ENCODE measurements at places on chromosomes 4 and X.

DNA sequence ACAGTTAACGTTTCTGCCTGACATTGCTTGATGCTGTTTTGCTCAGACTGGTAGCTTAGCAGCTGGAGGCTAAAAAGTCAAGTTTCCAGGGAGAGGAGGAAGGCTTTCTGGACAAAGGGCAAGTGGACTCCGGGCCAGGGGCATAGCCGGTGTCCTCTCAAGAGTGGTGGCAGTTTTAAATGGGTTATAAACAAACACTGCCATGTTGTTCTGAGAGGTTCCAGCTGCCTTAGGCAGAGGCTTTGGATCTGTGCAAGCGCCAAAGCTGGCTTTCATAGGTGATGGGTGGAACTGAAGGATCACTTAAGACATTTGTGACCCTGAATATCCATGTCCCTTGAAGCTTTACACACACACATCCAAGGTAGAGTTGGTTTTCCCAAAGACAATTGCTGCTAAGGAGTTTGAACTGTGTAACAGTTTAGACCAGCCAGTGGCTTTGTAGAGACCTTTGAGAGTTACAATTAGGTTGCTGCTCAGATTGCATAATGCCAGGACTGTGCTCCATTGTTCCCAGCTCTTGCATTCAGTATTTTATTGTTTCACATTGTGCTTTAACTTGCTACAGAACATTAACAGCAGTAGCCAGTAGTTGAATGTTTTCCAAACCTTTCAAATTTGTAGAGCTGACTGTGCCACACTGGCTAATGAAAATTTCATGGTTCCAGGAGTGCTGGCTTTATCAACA, 54.1 kb upstream of the AP1S2 start:
- no peak for DNase-seq

DNA sequence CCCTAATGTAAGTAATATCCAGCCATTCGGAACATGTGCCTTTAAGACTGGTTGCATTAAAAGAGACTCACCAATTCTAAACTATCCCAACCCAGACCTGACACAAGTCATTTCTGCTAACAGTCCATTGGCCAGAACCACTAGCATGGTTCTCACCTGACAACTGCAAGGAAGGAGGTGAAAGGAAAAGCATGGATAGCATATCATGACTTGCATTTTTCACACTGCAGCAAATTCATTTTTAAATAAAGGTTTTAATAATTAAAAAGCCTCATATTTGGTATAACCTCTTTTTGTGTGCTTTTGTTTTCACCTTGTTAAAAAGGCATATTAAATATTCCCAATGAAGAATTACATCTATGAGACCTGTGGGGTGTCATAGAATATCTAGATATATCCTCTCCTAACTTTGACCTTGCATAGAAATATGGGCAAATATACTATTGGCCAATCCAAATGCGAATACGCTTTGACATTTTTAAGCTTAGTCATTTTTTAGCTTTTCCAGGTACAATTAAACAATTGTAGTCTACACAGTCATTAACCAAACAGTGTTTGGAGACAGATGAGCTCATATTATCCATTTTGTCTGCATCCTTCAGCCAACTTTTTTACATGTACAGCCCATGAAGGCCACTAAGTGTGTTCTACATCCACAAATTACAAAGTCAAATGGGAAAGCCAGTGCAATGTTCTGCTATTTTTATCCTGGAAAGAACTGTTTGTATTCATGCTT, 295.3 kb downstream of the PDGFC start:
- DNase-seq: no peak

DNA sequence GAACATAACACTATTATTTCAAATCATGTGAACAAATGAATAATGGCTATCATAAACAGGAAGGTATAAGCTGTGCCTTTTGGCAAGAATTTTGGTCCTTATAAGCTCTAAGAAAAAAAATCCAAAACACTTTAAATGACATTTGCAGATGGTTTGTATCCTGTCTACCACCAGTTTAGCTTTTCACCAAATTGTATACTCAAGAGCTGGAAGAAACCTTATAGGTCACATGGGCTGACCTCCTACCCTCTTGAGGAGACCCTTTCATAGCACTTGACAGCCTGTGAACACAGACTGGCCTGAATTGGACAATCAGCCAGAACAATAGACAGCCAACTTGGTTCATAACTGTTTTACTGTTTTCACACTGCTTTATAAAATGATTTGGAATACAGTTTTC, 24.3 kb downstream of the USP26 start:
- no peak for DNase-seq

- no peak for DNase-seq
Observed at GRCh38 chr4:138912704-138913340, 102.8 kb upstream of the NOCT start.

DNA sequence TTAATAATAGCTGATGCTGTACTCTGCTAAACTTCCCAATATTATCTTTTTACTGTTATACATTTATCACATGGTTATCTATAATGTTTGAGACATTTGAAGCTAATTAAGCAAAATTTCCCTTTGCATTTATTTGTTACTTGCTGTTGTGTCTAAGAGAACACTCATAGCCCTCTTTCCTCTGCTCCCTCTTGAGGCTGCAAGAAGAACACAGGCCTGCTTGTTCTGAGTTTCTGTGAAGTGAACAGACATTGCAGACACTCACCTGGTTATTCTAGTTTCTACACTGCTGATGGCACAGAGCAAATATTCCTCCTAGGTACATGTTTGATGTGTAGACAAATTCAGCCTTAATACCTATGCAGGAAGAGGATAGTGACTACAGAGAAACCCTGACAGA, 367.8 kb downstream of the GASK1B start:
- DNase-seq: no peak

DNA sequence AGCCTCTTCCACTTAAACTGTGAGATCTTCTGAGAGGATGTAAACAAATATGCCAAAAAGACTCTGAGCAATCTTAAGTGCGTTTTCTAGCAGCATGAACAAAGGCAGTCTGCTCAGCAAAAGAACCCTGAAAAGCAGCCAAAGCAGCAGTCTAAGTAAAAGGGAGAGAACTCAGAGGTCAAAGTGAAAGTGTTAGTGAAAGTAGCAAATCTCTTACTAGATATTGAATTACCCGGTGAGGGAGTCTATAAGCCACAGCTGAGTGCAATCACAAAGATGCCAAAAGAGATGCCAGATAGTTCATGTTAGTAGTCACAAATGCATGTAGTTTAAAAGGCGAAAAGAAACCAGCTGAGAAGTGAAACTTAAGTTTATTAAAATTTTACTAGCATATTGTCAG, 7.9 kb upstream of the GNRHR start:
- DNase-seq: no peak

GRCh38 chrX:40468033-40468846, 112.5 kb upstream of the ATP6AP2 start:
- DNase-seq: peak; percentile 23

- peak; percentile 4 for DNase-seq
Observed at GRCh38 chr4:176726803-176727202, 65.9 kb downstream of the VEGFC start.

Data from kidney capillary endothelial cell (primary cell).